ENCODE measurements at places on chromosomes 7 and 10.

GRCh38 chr10:125084191-125084613, 76.2 kb downstream of the CTBP2 start:
- DNase-seq, result no peak

DNA sequence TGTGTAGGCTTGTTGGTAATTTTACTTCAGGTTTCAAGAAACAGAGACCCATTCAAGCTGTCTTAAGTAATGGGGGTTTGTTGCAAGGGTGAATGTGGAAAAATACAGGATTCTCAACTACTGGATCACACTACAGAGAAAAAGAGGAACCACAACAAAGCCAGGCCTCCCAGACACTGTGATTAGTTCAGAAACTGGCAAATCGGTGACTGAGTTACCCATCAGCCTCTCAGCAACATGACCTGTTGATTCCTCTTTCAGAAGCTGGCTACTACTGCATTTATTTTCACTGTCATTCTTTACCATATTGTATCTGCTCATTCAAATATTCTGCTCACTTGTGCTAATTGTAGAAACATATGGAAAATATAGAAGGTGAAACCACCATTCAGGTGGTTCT, 16.0 kb downstream of the CCDC71L start:
- no peak for DNase-seq

GRCh38 chr10:35422228-35422627, 85.9 kb downstream of the CCNY start:
- DNase-seq, result no peak

GRCh38 chr10:105239311-105240219, 598.5 kb downstream of the SORCS3 start:
- no peak for DNase-seq

- no peak for DNase-seq
These were observed 971 bp downstream of the PRKG1 start for GRCh38 chr10:51075043-51075872.
